Stimulated activated CD4-positive, alpha-beta T cell treated with anti-CD3 and anti-CD28 coated beads, Interleukin-15, amount 100 ng/mL, for 48 hours (primary cell): ENCODE measurements at places on chromosomes 13 and 19.
A peak's percentile ranks its signal among the peaks of the same experiment; 100 is the strongest.

DNA sequence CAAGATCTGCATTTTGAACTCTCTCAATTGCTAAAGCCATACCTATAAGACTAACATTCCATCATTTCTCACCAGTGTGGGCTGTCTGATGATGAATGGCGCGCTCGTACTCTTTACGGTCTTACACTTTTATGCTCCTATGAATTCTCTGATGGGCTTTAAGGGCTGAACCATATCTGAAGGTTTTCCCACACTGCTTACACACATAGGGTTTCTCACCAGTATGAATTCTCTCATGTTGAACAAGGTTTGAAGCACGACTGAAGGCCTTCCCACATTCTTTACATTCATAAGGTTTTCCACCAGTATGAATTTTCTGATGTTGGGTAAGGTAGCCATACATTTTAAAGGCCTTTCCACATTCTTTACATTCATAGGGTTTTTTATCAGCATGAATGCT, 18.8 kb upstream of the ZNF607 start:
- no peak for DNase-seq

- peak; percentile 14 for DNase-seq
Measured at GRCh38 chr13:21435687-21436151, 23.4 kb downstream of the ZDHHC20 start.

GRCh38 chr19:38993271-38993670, 17.7 kb upstream of the FBXO17 start:
- DNase-seq, result no peak

- no peak for DNase-seq
Measured at GRCh38 chr13:79538757-79539156, 57.8 kb downstream of the NDFIP2 start.

GRCh38 chr13:50893211-50893852, 16.3 kb upstream of the RNASEH2B start:
- DNase-seq, result no peak

DNA sequence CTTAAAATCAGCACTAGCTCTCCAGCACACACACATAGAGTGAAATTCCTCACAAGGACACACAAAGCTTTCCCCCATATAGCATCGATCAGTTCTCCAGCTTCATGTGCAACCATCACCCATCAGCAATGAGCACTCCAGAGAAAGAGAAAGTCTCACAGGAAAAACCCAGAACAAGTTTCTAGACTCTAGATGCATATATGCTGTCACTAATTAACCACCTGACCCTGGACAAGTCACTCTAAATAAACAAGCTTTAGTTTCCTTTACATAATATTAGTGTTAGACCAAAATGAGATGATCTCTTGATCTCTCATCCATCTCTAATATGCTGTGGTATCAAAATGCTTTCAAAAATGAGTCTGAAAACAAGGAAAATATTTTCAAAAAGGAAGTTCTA, 81.2 kb downstream of the TBC1D4 start:
- no peak for DNase-seq

GRCh38 chr19:10138879-10139795, 19.4 kb upstream of the EIF3G start:
- no peak for DNase-seq

DNA sequence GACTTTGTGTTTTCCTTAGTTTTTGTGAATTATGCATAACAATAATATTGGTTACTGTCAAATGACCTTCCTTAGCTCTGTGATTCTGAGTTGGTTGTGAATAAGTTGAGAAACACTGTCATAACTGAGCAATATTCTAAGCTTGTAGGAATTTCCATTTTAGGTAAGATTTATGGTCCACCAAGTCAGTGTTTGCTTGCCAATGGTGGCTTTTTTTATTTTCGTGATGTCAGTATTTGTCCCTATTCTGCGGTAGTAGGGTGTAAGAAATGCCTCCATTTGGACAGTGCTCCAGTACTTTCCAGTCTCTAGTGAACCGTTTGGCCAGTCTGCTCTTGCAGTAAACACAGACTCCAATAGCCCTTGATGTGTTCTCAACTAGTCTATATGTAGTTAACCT, 94.7 kb downstream of the FRY start:
- no peak for DNase-seq

DNA sequence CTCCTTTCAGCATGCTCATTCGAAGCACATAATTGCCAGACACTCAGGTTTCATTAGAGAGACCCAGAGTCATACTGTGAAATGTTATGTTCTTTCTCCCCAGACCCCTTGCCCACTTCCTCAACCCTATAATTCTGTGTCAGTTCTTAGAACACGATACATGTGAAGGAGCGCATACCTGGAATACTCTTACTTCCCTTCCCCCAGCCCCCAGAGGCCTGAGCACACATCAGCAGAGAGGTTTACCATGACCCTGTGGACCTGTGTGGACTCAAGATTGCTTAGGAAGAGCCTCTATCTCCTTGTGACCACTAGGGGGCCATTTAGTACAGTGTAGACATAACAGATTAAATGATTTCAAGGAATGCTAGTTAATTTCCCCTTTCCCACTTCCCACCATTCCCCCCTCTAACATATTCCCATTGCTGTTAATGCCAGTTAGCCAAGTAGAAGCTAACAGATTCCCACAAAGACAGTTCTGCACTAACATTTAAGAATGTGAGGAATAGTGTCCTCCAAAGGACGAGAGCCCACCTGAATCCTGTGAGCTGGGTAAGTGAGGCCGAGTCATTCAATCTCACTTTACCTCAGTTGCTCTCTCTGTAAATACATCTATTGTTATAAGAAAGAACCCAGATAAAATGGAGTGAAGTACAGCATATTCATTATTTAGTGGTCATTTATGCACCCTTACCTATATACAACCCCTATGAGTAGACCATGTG, 154.2 kb upstream of the MAB21L1 start:
- no peak for DNase-seq

DNA sequence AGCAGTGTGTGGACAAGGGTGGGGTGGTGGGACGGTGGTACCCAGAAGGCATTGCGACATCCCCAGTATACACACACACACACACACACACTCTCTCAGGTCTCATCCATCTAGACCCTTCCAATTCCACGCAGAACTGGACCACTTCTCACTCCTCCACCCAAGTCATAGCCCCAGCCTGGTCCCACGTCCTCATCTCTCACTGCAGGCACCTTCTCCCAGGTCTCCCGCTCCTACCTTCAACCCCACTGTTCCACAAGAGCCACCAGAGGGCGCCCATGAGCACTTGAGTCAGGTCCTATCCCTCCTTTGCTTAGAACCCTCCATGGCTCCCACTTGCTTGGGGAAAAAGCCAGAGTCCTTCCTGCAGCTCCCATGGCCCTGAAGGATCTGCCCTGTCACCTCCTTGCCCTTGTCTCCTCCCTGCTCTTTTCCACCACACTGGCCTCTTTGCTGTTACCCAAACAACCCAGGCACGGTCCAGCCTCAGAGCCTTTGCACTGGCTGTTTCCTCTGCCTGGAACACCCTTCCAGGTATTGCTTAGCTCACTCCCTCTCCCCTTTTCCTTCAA, 62.6 kb downstream of the IER2 start:
- peak; percentile 64 for DNase-seq

DNA sequence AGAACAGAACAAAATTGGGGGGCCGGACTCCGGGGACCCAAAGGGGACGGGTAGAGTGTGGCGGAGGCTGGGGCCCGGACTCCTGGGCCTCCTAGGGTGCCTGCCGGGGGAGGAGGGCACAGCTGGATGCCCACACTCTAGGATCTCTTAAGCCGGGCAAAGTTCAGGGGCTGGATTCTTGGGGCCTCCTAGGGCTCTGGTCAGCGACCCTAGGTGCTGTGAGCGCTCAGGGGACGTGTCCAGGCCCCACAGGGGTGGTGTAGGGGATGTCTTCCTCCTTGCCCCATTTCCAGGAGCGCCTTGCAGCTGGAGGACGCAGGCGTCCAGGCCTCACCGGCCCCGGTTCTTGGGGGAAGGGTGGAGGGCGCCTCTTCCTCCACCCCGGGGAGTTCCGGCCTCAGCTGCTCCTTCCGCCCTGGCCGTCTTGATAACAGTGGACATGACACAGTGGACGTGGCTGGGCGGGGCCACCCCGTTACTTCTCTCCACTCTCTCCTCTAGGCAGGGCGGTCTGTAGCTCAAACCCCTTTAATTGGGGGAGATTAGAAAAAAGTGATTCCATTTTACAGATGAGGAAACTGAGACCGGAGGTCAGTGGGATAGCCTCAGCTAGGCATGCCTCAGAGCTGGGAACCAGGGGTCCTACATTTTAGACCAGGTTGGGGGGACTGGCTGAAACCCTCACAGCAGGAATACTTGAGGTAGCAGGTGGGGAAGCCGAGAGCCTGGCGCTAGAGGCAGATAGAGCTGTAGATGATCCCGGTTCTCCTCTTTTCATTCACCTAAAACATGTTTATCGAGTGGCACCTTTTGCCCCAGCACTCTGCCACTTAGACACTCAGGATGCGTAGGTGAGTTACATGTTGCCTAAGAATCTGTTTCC, 705 bp downstream of the STXBP2 start:
- DNase-seq, result no peak

- no peak for DNase-seq
Measured at GRCh38 chr13:75596657-75597182, 39.4 kb upstream of the LMO7 start.

- DNase-seq, result peak; percentile 39
Measured at GRCh38 chr19:33302175-33302973, at the start of gene CEBPA. Gene CEBPA (minus strand): TSS chr19:33302534. CDS start chr19:33302414, 120 bp downstream.

DNA sequence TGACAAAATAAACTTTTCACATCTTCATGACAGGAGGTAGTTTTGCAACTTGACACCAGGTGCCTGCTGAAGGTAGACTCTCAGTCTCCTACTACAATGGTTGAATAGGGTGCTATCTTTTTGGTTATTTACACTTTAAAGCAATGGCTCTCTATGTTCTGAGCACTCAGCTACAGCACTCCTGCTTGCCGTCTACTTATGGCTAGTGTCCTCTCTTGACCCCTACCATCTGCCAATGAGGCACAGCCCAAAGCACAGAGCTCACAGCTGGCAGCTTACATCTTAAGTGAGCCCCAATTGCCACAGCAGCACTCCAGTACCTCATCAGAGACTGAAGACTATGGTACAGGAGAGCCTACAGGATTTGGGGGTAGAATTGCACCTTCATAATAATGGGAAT, 11.4 kb downstream of the ZNF708 start:
- DNase-seq, result no peak

DNA sequence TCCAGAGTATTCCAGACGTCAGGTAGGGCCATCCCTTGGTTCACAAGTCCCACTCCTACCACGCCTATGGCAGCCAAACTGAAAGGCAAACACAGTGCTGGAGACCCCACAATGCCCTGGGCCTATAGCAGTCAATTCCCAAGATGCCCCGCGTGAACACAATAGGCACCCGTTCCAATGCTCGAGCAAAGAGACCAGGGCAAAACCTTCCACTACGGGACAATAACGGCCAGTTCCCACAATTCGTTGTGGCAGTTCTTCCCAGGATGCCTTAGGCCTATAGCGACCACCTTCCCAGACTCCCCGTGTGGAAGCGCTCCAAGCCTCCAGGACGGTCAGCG, 538 bp downstream of the ZNF428 start:
- no peak for DNase-seq

DNA sequence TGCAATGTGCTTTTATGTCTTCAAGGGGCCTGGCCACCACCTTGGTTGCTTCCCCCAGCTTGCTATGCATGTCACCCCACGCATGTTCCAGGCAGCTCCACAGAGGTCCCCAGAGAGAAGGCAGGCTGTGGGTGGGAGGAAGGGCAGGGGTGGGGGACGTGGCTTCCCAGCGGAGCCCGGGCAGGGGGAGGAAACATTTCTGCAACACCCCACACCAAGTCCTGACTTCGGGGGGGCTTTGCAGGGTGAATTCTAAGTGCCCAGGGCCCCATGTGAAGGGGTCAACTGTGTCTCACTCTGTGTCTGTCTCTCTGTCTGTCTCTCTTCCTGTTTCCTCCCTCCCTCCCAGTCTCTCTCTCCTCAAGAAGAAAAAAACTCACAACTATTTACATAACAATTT, 39.6 kb downstream of the LTBP4 start:
- no peak for DNase-seq

- DNase-seq, result no peak
Measured at GRCh38 chr13:46797501-46798237, 708 bp upstream of the ESD start.

DNA sequence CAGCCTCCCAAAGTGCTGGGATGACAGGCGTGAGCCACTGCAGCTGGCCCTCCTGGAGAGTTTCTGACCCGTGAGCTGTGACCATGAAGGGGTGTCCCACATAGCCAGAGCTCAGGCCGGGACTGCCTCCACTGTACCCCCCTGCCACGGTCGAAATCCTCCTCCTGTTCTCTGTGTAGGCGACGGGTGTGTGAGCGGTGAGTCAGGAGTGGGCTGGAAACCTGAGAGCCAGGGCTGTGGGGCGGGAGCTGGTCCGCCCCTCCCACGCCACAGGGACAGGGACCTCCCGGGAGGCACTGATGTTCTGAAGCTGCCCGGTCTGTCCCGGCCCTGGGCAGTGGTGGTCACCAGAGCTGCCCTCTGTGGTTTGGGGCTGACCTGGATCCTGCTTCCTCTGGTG, 3.9 kb downstream of the WDR18 start:
- no peak for DNase-seq

DNA sequence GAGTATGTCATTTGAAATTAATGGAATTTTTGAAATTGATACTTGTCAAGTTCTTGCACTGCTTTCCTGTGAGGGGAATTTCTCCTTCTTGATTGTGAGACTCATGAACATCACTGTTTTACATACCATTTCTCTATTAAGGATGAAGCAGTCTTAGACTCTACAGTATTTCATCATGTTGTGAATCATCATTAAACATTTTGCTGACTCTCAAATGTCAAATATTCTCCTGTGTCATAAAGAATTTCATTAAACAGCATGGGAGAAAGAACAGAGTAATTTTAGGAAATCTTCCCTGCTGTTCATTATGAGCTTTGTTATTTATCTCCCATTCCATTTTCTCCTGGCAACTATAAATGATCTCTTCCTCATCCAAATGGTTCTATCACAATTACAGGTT, 729.0 kb downstream of the PCDH9 start:
- no peak for DNase-seq

DNA sequence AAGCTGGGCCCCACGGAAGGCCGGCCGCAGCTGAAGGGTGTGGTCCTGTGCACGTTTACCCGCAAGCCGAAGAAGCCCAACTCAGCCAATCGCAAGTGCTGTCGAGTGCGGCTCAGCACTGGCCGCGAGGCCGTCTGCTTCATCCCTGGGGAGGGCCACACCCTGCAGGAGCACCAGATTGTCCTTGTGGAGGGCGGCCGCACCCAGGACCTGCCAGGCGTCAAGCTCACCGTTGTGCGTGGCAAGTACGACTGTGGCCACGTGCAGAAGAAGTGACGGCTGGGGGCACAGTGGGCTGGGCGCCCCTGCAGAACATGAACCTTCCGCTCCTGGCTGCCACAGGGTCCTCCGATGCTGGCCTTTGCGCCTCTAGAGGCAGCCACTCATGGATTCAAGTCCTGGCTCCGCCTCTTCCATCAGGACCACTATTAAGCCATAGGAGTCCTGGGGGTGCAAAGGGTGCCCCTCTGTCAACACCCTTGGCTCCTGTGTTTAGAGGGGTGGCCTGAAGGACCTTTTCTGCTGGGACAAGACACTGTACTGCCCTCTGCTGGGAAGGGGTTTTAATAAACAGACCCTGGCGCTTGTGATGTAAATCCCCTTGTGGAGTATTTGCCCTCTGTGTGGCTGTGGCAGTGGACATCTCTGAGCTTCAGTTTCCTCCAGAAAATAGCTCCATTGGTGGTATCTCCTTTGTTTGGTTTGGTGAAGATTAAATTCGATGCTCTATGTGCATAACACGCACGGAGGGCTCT, 1.9 kb downstream of the MRPS12 start:
- peak; percentile 31 for DNase-seq

- no peak for DNase-seq
Measured at GRCh38 chr19:46124638-46125115, at the start of gene IGFL3. Gene IGFL3 (minus strand): TSS chr19:46124688. CDS start chr19:46124649, 39 bp downstream.
